Fibroblast of lung (primary cell): ENCODE measurements at places on chromosomes 2 and 18. TPM values are rescaled to one million over a fixed set of nuclear protein-coding genes. Genes with fewer than 3 reads are reported as not detected.

DNA sequence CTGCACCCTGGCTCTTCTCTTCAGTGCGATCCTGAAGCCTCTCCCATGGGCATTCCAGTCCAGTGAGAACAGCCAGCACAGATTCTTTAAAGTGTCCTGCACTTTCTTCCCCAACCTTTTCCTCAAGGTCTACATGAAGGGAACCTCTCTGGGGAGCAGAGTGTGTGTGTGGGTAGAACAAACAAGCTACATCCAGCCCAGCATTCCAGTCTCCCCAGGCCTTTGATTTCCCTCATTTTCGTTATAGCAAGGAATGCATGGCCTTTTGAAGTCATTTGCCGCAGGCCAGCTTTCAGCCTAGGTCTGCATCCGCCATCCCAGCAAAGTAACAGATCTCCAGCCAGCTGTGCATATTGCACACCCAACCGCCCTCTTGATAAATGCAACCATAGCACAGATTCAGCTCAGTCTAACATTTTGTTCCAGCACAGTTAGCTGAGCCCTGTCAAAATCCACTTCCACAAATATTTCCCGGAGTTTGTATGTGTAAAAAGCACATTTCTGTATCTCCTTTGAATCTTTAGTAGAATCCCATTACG is 44.6 kb downstream of the CD8B2 start:
- H3K4me3 ChIP-seq: no peak overlapping the region
- no peaks in the 10 kb centered on the region for H3K27me3 ChIP-seq
- no peak overlapping the region for H3K27ac ChIP-seq
- no peak for DNase-seq
- H3K4me1 ChIP-seq: no peaks in the 10 kb centered on the region
- no peaks in the 10 kb centered on the region for H3K36me3 ChIP-seq

Gene SERPINB5
- 0.02 and 0.05 TPM in 2 replicates for polyA plus RNA-seq

Gene PTPRN
- polyA plus RNA-seq: 0.28 and 0.55 TPM in 2 replicates

Gene INO80D
- polyA plus RNA-seq: 4.2 and 4.8 TPM in 2 replicates

- H3K27me3 ChIP-seq: no peaks in the 10 kb centered on the region
- H3K4me3 ChIP-seq: no peak overlapping the region
- H3K27ac ChIP-seq: peak overlapping the region; percentile 92
- H3K36me3 ChIP-seq: no peaks in the 10 kb centered on the region
- peaks cover 44% of the 10 kb centered on the region for H3K4me1 ChIP-seq
- DNase-seq: no peak
Observed at GRCh38 chr2:128302011-128302743, 16.5 kb downstream of the HS6ST1 start.

Gene UGGT1
- 58.1 and 59.3 TPM in 2 replicates for polyA plus RNA-seq

Gene BOLL
- polyA plus RNA-seq: not detected in 2 replicates

Gene ALKAL2
- 0.58 TPM in 1 of 2 replicates, not detected in the other for polyA plus RNA-seq

Gene GCG
- not detected in 2 replicates for polyA plus RNA-seq

- H3K27ac ChIP-seq: peak overlapping the region; percentile 18
- no peaks in the 10 kb centered on the region for H3K36me3 ChIP-seq
- H3K4me1 ChIP-seq: no peaks in the 10 kb centered on the region
- no peak overlapping the region for H3K4me3 ChIP-seq
- no peaks in the 10 kb centered on the region for H3K27me3 ChIP-seq
- DNase-seq: peak; percentile 72
Observed at GRCh38 chr18:29147944-29148343, 971.0 kb upstream of the CDH2 start.

GRCh38 chr18:5542515-5543035 is 1.2 kb downstream of the EPB41L3 start:
- no peaks in the 10 kb centered on the region for H3K36me3 ChIP-seq
- no peaks in the 10 kb centered on the region for H3K4me1 ChIP-seq
- no peak overlapping the region for H3K27ac ChIP-seq
- peak overlapping the region; percentile 36 for H3K4me3 ChIP-seq
- DNase-seq: peak; percentile 34
- H3K27me3 ChIP-seq: no peaks in the 10 kb centered on the region

DNA sequence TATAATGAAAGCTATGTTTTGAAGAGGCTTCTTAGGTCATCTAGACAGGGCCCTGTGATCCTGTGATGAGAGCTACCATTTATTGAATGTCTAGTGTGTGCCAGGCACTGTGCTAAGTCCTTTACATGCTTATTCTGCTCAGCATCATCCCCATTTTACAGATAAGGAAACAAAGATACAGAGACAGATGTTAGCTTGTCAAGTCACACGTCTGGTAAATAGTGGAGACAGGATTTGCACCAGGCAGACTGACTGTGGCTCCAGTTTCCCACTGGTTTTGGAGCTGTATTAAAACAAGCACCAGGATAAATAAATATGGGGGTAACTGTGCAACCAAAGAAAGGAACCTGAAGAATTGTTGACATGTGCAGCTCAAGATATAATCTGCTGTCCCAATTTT is 19.2 kb upstream of the EML6 start:
- no peak overlapping the region for H3K4me3 ChIP-seq
- H3K27me3 ChIP-seq: no peaks in the 10 kb centered on the region
- DNase-seq: no peak
- no peaks in the 10 kb centered on the region for H3K36me3 ChIP-seq
- H3K27ac ChIP-seq: no peak overlapping the region

DNA sequence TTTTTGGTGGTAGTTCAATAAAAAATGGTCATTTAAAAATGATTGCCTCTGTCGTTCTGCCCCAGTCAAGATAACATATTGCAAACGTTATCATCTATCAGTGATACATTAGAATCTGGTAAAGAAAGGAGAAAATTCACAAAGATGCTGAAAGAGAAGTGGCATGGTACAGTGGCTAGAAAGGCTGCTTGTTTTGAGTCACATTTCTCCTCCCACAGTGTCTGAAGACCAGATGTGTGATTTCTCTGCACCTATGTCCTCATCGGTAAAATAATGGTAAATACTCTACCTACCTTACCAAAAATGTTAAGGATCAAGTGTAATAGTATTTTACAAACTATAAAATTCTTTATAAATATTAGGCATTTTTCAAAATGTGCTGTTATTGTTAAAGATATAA is 76.1 kb upstream of the NOSTRIN start:
- no peak overlapping the region for H3K27ac ChIP-seq
- H3K36me3 ChIP-seq: no peaks in the 10 kb centered on the region
- no peaks in the 10 kb centered on the region for H3K4me1 ChIP-seq

- H3K4me3 ChIP-seq: peak overlapping the region; percentile 71
- peak; percentile 71 for DNase-seq
- H3K27me3 ChIP-seq: peaks cover 22% of the 10 kb centered on the region
- H3K4me1 ChIP-seq: no peaks in the 10 kb centered on the region
- no peak overlapping the region for H3K27ac ChIP-seq
Observed at GRCh38 chr18:26656944-26657536, 108.7 kb upstream of the KCTD1 start.

DNA sequence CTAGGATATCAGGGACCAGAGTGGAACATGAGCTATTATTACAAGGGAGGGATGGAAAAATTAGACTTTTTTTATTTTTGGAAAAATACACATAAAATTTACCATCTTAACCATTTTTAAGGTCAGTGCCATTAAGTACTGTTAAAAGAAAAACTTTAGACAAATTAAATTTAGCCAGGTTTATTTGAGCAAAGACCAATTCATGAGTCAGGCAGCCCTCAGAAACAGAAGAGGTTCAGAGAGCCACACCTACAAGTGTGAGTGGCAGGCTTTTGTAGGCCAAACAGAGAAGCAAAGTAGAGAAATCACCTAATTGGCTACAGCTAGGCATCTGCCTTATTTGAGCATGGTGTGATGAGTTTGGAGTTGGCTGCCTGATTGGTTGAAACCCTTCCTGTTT is 301.3 kb upstream of the RAB12 start:
- H3K27me3 ChIP-seq: no peaks in the 10 kb centered on the region
- no peak overlapping the region for H3K27ac ChIP-seq
- no peak for DNase-seq
- no peaks in the 10 kb centered on the region for H3K4me1 ChIP-seq
- H3K4me3 ChIP-seq: no peak overlapping the region

GRCh38 chr2:183079139-183079775 is 710 bp downstream of the DUSP19 start:
- peak overlapping the region; percentile 34 for H3K27ac ChIP-seq
- H3K36me3 ChIP-seq: no peaks in the 10 kb centered on the region
- H3K4me3 ChIP-seq: peak overlapping the region; percentile 96
- H3K27me3 ChIP-seq: peaks cover 10% of the 10 kb centered on the region

- no peaks in the 10 kb centered on the region for H3K27me3 ChIP-seq
- peak; percentile 14 for DNase-seq
- no peak overlapping the region for H3K4me3 ChIP-seq
- H3K36me3 ChIP-seq: no peaks in the 10 kb centered on the region
- H3K27ac ChIP-seq: no peak overlapping the region
Observed at GRCh38 chr2:144982481-144982880, 462.6 kb upstream of the ZEB2 start.

GRCh38 chr2:218323526-218324472 is 31.5 kb upstream of the TMBIM1 start:
- peak; percentile 41 for DNase-seq
- no peaks in the 10 kb centered on the region for H3K36me3 ChIP-seq
- H3K27me3 ChIP-seq: no peaks in the 10 kb centered on the region
- no peak overlapping the region for H3K27ac ChIP-seq
- peaks cover 11% of the 10 kb centered on the region for H3K4me1 ChIP-seq
- H3K4me3 ChIP-seq: peak overlapping the region; percentile 61

DNA sequence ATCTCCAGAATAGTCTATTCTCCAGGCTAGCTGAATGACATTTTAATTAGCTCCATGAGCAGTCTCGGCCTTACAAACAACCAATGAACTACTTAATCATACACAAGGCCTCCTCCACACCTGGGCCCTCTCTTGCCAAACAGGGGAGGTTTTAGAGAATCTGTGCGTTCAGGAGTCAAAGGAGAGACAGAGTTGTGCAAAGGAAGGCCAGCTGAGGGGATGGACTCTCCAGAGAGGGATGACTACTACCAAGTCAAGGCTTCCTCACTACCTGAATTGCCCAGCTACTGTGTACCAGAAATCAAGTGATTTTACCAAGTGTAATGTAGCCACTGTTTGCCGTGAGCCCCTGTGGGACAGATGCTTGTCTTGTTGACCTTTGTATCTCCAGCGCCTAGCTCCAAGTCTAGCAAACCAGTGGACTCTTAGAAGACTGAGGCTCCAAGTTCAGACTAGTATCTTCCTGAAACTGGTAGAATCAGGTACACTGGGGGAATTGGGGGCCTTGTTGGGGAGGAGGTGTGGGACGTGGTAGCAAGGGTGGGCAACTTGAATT is 123.1 kb upstream of the STON1 start:
- no peak overlapping the region for H3K4me3 ChIP-seq
- H3K36me3 ChIP-seq: no peaks in the 10 kb centered on the region
- no peak overlapping the region for H3K27ac ChIP-seq
- H3K4me1 ChIP-seq: no peaks in the 10 kb centered on the region
- DNase-seq: no peak

Gene R3HDM1
- 33.1 and 45.0 TPM in 2 replicates for polyA plus RNA-seq

- no peaks in the 10 kb centered on the region for H3K36me3 ChIP-seq
- H3K27ac ChIP-seq: no peak overlapping the region
- no peak overlapping the region for H3K4me3 ChIP-seq
- DNase-seq: no peak
- H3K27me3 ChIP-seq: peaks cover 7% of the 10 kb centered on the region
Observed at GRCh38 chr2:219621935-219622334, 5.5 kb upstream of the SLC4A3 start.

DNA sequence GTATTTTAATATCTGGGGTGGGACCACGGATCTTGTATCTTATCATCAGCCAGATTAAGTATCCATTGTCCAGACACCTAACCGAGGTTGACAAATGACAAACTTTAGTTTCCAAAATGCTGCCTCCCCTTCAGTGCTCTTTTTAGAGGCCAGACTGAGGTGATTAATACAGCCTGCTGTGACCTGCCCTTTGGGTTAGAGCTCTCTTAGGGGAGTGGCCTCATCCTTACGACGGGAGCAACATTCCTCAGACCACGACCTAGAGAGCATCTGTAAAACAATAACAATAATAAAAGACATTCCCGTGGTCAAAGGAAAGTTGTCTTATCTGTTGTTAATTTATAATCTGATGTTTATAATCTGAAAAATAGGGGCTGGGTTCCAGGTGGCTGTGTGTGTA is 405.3 kb downstream of the LPIN1 start:
- no peaks in the 10 kb centered on the region for H3K36me3 ChIP-seq
- no peak overlapping the region for H3K4me3 ChIP-seq
- H3K27ac ChIP-seq: no peak overlapping the region
- no peak for DNase-seq

- no peaks in the 10 kb centered on the region for H3K4me1 ChIP-seq
- no peak for DNase-seq
- no peak overlapping the region for H3K4me3 ChIP-seq
Observed at GRCh38 chr18:58755304-58756010, 84.2 kb downstream of the MALT1 start.

Gene ANKRD30BL
- not detected in 2 replicates for polyA plus RNA-seq

DNA sequence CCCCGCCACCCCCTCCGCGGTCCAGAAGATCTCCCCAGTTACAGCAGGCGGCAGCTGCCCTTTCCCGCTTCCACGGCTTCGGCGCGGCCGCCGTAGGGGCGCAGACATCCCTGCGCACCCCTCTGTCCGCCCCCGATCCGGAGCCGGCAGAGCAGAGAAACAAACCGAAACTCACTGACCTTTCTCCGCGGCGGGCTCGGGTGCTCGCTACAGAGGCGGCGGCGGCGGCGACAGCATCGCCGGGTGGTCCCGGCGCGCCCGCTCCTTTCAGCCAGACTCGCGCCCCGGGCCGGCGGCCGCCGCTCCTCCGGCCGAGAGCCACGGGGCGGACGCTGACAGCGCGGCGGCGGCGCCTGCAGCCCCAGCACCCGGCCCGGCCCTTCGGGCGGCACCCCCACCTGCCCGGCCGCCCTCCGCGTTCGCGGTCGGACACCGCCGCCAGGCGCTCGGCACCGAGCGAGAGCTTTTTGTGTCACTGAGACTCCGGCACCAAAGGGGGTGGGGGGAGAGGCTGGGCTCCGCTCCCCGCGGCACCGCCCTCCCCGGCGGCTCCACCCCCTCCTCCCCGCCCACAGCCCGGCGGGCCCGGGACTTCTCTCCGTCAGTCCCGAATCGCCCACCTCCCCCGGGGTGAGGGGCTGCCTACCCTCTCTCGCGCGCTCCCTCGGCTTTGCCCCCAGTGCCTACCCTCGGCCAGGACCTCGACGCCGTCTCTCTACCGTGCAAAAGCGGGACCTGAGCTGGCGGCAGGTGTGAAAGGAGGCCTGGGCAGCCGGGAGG is 1.4 kb upstream of the RNF152 start:
- no peaks in the 10 kb centered on the region for H3K27me3 ChIP-seq
- H3K27ac ChIP-seq: peak overlapping the region; percentile 60
- peak; percentile 61 for DNase-seq
- H3K4me1 ChIP-seq: peaks cover 9% of the 10 kb centered on the region
- H3K36me3 ChIP-seq: no peaks in the 10 kb centered on the region
